ENCODE measurements at places on chromosomes 2 and 18. TPM values are rescaled to one million over a fixed set of nuclear protein-coding genes. Genes with fewer than 3 reads are reported as not detected.

CYBRD1 gene
- 53.2 TPM for polyA plus RNA-seq

DNA sequence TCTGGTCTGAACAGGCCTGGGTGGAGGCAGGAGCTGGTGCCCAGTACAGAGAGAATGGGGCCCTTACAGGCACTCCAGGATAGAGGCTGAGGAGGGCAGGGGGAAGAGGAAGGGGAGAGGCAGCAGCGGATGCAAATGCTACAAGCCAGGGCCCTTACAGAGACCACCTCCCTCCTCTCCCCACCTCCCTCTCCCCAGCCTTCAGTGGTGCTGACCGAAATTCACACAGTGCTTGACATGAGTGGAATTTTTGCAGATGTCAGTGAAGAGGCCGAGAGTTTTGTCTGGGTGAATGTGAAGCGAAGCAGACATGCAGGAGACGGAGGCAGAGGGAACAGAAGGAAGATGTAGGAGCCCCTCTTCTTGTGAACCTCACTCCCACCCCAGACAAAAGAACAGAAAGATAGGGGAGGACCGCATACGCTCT lies 31.9 kb downstream of the CIB4 start:
- no peak for DNase-seq

UGT1A8 gene
- polyA plus RNA-seq: not detected

- no peak for DNase-seq
Measured at GRCh38 chr18:63155910-63156773, 163.4 kb downstream of the BCL2 start.

MDH1B gene
- polyA plus RNA-seq: 16.6 TPM

- DNase-seq: no peak
Measured at GRCh38 chr2:105557021-105557920, 158.4 kb upstream of the FHL2 start.

DNA sequence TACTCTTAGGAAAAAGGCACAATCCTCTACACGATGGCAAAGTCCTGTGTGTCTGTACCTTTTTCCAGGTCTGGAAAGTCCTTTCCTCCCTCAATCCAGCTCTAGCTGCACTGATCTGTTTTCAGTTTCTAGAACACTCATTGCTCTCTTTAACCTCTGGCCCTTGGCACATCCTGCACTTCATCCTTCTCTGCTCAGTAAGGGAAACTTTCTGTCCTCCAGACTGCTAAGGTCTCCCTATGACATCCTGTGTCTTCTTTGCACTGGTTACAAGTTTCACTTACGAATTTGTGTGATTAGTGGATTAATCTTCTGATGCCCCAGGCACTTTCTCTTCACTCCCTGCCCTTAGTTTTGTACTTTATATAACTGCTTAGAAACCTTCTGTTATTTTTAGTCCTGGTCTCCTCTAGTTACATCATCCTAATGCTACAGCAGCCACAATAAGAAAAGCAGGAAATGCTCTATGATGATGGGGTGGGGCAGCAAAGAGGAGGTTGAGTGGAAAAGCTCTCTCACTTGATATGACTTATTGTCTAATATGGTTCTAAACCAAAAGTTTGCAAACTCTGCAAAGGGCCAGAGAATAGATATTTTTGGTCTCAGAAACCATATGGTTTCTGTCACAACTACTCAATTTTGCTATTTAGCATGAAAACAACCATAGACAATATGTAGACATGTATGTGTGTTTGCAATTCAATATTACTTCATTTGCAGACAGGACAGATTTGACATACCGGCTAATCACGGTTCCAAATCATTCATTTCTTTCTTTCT lies 568.2 kb downstream of the THSD7B start:
- DNase-seq: no peak

- no peak for DNase-seq
Measured at GRCh38 chr2:194323740-194324139, 1333.3 kb upstream of the SLC39A10 start.

DNA sequence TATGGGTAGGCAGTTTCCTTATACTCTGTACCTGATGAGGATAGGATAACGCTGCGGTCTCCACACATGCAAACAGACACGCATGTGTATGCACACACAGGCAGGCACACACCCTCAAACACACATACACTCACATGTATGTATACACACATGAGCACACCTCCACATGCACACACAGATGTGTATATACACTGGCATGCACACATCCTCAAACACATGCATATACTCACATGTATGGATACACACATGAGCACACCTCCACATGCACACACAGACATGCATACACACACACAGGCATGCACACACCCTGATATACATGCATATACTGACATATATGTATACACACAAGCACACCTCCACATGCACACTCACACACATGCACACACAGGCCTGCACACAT lies 267.8 kb upstream of the HDAC4 start:
- no peak for DNase-seq

- no peak for DNase-seq
Measured at GRCh38 chr18:31185186-31185950, 22.7 kb upstream of the DSC1 start.

DNA sequence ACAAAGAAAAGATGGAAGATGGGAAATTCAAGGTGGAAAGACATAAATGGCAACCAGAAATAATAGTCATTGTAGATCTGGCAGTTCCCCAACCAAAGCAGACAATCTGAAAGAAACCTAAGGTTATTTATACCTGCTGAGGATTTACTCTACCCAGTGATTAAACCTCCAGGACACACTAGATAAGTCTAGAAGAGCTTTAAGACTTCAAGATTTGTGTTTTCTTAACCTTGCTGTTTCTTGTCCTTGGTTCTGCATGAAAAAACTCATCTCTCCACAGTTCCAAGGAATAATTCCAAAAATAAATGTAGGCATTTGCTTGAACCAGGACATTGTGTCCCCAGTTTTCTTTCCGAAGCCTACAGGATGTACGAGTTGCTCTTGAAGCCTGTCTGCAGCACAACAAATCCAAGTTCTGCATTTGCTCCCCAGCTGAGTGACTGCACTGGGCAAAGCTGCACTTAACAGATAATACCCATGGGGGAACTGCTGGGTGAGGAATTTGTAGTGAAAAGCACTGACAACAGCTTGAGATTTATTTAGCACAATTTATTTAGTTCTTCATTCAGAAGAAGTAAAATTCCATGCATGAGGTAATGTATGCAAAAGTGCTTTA lies 19.8 kb downstream of the DTNA start:
- DNase-seq: no peak

- no peak for DNase-seq
Measured at GRCh38 chr2:162465430-162465829, 121.5 kb downstream of the GCA start.

DNA sequence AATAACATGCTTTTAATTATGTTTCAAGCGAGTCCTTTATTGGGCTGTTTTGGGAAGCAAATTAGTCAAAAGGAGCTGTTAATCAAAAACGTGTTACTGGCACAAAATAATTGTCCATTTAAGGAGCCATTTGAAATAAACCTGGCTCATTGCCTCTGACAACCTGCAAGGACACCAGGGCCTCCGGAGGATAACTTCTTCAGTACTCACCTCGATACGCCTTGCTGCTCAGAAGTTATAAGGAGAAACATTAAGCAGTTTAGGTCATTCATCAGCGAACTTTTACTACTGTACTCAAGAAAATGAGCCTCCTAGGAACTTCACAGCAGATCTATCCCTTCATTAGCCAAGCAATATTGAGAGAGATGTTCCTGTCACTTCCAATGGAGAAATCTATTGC lies 1579.2 kb upstream of the ACVR2A start:
- DNase-seq: no peak

XDH gene
- polyA plus RNA-seq: 0.09 TPM

NPAS2 gene
- polyA plus RNA-seq: 14.9 TPM

OBSL1 gene
- polyA plus RNA-seq: 104 TPM

DNA sequence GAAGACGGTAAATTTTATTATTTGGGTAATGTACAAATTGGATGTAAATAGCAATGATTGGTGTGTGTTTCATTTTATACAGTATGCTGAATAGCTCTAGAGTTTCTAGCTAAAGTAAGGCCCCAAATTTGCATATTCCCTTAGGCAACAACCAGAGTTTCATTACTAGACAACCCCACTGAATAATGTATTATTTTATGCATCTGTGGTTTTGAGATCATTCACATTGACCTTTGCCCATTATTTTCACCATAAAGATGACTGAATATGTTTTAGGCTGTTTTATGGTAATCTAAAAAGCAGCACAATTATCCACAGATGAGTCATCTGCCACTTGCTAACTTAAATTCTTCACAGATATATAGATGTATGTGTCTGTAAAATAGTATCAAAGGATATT lies 44.5 kb upstream of the C2orf74 start:
- no peak for DNase-seq

- DNase-seq: no peak
Measured at GRCh38 chr2:133004623-133005022, 334.6 kb upstream of the LYPD1 start.

GRCh38 chr18:3603421-3604234 lies 153.7 kb downstream of the TGIF1 start:
- DNase-seq: no peak

CXCR4 gene
- polyA plus RNA-seq: 43.2 TPM

DNA sequence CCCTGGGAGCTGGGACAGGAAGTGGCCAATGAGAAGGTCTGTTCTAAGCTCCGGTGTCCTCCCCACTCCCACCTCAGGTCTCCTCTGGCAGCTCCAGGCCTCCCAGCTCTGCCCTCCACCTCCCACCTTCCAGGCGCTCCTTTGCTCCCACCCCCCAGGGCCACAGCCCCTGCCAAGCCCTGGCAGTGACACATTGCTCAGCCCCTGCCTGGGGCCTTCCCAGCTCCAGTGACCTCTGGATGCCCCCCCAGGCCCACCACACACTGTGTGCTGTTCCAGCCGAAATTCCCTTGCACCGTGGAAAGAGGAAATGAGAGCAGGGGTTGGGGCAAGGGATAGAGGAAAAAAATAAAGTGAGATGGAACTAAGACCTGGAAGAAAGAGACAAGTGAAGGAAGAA lies 289.6 kb downstream of the CYP26B1 start:
- no peak for DNase-seq

GRCh38 chr2:54658564-54659071 lies 64.8 kb upstream of the EML6 start:
- no peak for DNase-seq

- DNase-seq: no peak
Measured at GRCh38 chr2:187435078-187435477, 13.0 kb downstream of the CALCRL start.

DNA sequence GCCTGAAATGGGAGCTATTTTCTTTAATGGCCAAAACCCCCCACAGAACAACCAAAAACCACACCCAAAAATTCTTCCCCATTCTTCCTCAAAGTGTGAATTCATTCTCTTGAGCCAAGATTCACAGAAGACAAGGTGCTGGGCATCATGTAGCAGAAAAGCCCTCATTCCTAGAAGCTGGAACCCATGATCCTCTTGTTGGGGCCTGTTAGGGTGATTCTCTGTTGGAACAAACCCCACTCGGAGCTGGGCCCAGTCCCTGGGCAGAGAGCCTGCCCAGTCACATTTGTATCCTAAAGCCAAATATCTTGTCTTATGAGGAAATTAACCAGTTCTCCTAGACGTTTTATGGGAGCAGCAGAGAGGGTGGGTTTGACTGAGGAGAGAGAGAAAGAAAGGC lies 22.8 kb upstream of the VPS4B start:
- no peak for DNase-seq

DNA sequence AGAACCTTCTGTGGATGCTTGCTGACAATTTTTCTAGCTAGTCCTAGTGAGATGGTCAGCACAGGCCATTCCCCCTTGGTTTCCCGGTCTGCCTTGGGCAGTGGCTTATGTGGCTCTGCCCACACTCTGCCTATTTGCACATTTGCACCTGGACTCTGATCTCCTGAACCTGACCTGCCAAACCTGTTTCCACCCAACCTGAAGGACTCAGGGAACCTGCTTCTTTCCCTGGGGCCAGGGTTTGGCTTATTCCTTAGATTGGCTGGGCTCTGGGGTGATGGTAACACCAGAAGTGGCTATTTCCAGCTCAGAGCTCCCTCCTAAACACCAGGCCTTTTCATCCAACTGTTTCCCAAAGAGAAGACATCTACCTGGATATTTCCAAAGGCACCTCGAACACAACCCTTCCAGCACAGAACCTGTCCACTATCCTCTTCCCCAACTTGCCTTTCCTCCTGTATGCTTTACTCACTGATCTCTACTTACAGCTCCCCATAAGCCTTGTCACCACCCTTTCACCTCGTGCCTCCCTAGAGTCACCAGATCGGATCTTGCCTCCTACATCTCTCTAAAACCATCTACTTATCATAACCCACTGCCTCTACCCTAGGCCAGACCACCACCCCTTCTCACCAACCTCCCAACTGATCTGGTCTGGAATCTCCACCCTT lies 5.8 kb upstream of the MTA3 start:
- no peak for DNase-seq

LANCL1 gene
- polyA plus RNA-seq: 81.5 TPM

RTP5 gene
- polyA plus RNA-seq: not detected

- no peak for DNase-seq
Measured at GRCh38 chr2:187575751-187576067, 21.5 kb upstream of the TFPI start.

GRCh38 chr18:55249550-55249949 lies 290.3 kb upstream of the CCDC68 start:
- DNase-seq: no peak

ABCB11 gene
- 0.31 TPM for polyA plus RNA-seq

DNA sequence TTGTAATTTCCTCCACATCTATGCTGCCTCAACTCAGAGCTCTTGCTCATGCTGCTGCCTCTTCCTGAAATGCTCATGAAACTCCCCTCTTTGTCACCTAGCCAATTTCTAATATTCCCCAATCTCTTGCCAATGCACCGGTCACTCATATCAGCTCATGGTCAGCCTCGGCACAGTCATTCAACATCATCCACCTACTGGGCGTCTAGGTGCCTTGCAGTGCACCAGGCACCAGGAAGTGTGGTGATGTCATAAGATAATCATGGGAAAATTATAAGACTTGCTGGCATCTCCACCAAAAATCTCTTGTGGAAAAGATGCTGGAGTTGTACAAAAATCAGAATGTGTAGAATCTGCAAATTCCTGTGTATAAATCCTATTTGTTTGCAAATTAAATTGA lies 52.6 kb upstream of the RAB27B start:
- DNase-seq: no peak

DNA sequence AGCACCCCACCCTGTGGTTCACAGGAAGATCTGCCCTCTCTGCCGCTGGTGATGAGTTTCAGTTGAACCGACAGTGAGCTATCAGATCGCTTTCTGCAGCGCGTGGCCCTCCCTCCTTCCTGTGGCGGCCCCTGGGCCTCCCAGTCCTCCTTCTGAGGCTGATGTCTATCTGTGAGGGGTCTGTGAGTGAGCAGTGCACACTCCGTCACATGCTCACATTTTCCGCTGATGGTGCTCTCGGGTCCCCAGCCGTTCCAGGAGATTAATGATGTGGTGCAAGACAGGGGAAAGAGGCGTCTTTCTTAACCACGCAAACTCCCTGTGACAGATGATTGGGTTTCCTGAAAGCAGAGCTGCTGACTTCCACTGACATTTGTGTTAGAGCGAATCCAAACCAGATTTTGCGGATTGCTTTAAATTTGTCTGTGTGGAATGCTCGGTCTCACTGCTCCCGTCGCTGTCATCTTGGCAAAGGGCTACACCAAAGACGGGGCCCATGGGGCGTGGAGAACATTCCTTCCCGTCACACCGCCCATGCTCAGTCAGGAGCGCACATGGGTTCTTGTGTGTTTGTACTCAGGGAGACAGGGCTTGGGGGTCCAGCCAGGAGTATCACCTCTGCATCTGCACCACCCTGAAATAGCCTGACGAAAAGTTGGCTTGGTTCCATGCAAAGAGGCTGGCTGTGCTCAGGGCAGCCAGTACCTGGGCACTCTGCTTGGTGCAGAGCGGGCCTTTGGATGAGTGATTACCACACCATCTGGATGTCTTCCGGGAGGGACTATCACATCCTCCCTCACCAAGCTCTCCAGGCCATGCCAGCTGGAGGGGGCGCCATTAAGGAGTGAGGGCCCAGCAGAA lies 154.7 kb upstream of the HS6ST1 start:
- DNase-seq: peak; percentile 66

- DNase-seq: no peak
Measured at GRCh38 chr2:206543073-206543472, 99.2 kb upstream of the FAM237A start.

Measured in left renal pelvis (tissue), 4 donors.